ENCODE measurements at places on chromosomes 12 and 14. TPM values are rescaled to one million over a fixed set of nuclear protein-coding genes. Genes with fewer than 3 reads are reported as not detected.

RFLNA gene
- 67.8 TPM for polyA plus RNA-seq

STYK1 gene
- 0.09 TPM for polyA plus RNA-seq

DNA sequence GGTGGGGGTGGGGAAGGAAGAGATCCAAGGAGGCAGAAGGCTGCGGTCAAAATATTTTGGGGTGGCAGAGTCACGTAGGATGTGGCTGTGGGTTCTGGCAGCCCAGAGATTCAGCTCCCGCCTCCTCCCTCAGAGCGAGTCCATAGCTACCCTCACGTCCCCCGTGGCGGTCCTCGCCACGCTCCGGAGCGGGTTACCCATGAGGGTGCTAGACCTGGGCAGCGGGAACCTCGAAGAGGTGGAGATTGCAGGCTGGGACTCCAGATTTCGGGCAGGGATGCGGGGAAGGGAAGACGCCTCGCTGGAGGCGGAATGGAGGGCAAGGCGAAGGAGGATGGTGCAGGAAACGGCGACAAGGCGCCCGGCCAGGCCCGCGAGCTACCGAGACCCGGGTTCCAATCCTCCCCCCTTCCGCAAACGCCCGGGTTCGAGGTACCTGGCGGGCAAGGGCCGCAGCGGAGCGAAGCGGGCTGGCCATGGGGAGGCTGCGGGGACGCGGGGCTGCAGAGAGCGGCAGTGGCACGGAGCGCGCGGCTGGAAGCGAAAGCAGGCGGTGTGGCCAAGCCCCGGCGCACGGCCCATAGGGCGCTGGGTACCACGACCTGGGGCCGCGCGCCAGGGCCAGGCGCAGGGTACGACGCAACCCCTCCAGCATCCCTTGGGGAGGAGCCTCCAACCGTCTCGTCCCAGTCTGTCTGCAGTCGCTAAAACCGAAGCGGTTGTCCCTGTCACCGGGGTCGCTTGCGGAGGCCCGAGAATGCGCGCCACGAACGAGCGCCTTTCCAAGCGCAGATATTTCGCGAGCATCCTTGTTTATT lies 46.2 kb downstream of the BCAT1 start:
- DNase-seq: peak; percentile 28
- H3K27ac ChIP-seq: no peak overlapping the region
- no peaks in the 10 kb centered on the region for H3K36me3 ChIP-seq
- peak overlapping the region; percentile 47 for H3K4me3 ChIP-seq

DNA sequence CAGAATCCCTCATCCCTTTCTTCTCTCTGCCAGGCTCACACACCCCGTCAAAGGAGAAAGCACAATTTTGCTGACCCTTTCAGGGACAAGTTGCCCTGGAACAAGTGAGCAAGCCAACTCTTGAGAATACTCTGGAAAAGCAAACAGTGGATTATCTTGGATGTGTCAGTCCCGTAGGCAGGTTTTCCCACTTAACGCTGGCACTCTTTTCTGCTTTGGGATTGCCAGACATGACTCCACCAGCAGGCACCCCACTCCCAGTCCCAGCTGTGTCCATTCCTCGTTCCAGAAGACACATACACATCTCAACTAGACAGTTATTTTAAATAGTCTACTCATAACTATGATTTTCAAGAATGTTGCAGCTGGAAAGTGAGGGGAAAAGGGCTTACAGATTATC lies 145.5 kb upstream of the CDKN3 start:
- H3K36me3 ChIP-seq: no peaks in the 10 kb centered on the region
- H3K27me3 ChIP-seq: no peaks in the 10 kb centered on the region
- H3K27ac ChIP-seq: peak overlapping the region; percentile 77
- H3K4me3 ChIP-seq: no peak overlapping the region
- peaks cover 24% of the 10 kb centered on the region for H3K4me1 ChIP-seq
- DNase-seq: peak; percentile 11

SLC10A1 gene
- polyA plus RNA-seq: 2.9 TPM

DNA sequence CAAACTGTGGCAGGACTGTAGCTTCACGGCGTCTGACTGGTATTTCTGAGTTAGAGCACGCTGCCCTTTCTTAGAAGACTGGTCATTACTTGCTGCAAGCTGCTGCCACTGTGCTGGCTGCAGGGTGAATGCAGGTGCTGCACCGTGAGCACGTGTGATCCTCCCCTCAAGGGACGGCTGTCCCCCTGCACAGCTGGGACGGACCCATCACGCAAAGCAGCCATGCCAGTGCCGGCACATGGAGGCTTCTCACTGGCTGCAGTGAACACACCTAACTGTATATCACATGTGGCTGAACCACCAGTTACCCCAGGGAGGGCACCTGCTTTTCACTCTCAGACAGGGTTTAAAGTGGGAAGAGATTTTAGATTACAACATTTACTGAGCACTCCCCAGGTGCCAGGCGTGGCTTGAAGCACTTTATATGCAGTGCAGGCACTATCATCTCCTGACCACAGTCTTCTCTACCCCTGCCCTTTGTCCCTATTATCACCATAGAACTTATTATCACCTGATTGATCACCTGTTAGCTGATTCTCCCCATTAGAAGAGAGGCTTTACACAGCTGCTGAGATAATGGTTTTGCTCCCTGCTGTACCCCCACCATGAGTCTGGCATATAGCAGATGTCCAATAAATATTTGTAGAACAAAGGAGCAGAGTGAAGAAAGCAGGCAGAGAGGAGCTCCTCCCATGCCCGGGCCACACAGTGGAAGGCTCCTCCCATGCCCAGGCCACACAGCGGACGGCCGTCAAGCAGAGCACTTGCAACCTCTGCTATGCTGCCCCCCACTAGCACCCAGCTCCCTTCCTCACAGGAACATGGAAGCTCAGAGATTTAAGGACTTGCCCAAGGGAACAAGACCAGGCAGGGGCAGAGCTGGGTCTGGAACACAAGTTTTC lies 25.9 kb downstream of the SLC25A47 start:
- H3K4me3 ChIP-seq: no peak overlapping the region
- peaks cover 7% of the 10 kb centered on the region for H3K4me1 ChIP-seq
- H3K36me3 ChIP-seq: no peaks in the 10 kb centered on the region
- no peak for DNase-seq
- H3K27me3 ChIP-seq: no peaks in the 10 kb centered on the region

DNA sequence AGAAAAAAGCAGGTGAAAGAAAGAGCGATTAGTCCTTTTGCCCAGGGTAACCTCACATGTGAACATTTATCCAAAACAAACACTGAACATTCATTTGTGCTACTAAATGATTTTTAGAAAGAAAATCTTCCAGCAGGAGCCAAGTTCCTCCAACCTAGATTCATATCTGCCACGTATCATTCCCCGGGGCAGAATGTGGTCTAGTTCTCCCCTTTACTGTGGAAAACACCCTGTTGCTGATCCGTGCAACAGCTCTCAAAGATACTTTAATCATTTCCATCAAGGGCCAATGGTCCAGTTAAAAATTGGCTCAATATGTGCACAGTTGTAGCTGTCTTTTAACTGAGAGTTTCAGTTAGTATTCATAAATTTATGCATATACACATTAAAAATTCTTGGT lies 479.1 kb downstream of the ATP23 start:
- DNase-seq: no peak
- H3K27me3 ChIP-seq: no peaks in the 10 kb centered on the region
- peaks cover 33% of the 10 kb centered on the region for H3K4me1 ChIP-seq
- no peaks in the 10 kb centered on the region for H3K36me3 ChIP-seq

RAB35 gene
- polyA plus RNA-seq: 26.0 TPM

KLRK1 gene
- polyA plus RNA-seq: 0.52 TPM

FAIM2 gene
- 7.3 TPM for polyA plus RNA-seq

DNA sequence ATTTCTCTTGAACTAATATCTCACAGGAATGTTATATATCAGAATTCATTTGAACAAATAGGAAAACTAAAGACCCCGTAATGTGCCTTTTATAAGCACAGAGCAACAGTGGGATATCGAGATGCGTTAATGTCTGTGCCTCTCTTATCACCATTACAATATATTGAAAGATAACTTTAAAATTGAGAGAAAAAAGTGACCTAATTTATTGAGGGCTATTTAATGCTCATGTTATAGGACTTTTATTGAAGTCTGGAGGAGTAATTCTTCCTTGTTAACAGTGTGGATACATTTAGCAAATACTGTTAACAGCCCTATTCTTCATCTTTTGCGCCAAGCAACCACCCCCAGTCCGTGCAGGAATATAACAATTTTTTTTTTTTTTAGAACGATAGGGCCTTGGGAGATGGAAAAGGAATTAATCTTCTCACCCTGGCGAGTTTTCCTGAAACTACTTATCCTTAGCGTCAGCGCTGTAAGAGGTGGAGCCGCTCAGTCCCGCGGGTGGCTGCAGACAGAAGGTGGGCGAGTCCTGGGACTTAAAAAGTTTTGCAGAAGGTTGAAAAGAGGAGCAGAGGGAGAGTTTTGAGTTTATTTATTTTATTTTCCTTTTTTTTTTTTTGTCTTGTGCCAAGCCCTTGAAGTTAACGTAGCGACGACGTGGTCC lies 11.0 kb downstream of the FOXG1 start:
- H3K27ac ChIP-seq: no peak overlapping the region
- H3K4me3 ChIP-seq: no peak overlapping the region
- H3K36me3 ChIP-seq: no peaks in the 10 kb centered on the region
